ENCODE measurements at places on chromosomes 5 and 9.
A peak's percentile ranks its signal among the peaks of the same experiment; 100 is the strongest.

DNA sequence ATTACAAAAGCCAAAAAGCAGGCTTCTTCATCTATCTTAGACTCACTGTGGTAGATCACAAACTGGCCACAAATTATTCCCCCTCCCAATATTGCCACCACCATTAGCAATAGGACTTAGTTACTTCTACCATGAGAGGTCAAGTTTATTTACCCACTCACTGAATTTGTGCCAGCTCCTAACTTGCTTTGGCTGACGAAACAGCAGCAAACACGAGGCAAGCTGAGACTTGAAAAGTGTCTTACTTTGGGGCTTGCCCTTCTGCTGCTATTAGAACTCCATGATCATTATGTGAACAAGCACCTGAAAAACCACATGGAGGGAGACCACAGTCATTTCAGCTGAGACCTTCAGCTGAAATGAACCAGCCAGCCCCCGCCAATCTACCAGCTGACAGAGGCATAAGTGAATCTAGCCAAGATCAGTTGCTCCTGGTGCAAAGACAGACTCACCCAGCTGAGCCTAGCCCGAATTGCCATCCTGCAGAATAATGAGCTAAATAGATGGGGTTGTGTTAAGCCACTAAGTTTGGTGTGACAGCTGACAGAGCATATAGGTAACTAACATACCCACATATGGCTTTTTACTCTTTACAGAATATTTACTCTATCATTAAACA is 5.7 kb downstream of the WDR41 start:
- DNase-seq: no peak

- DNase-seq: no peak
These were observed 102.4 kb upstream of the APC start for GRCh38 chr5:112635276-112635675.

GRCh38 chr9:106575823-106576222 is 287.1 kb upstream of the ZNF462 start:
- DNase-seq: no peak

GRCh38 chr5:126544087-126544740 is 50.8 kb downstream of the ALDH7A1 start:
- peak; percentile 38 for DNase-seq

GRCh38 chr5:36272136-36272690 is 29.5 kb downstream of the RANBP3L start:
- peak; percentile 9 for DNase-seq

DNA sequence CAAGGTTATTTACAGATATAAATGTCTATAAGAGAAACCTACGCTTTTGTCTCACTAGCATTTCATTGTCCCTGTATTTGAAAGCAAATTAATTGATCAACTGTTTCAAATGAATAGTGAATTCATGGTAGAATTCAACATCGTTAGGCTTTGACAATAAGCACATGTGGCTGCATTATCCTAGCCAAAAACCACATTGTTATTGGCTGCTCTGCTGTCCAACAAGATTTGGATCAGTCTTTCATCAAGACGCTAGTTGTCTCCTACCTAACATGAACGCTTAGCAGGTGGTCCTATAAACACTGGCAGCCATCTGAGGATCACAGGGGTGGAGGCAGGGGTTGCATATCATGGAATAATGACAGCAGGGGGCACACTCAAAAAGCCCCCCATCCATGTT is 455.0 kb downstream of the CTNND2 start:
- no peak for DNase-seq

GRCh38 chr5:52867809-52868208 is 80.1 kb downstream of the ITGA1 start:
- DNase-seq: no peak

GRCh38 chr5:89878140-89879132 is 531.1 kb downstream of the CETN3 start:
- peak; percentile 50 for DNase-seq

DNA sequence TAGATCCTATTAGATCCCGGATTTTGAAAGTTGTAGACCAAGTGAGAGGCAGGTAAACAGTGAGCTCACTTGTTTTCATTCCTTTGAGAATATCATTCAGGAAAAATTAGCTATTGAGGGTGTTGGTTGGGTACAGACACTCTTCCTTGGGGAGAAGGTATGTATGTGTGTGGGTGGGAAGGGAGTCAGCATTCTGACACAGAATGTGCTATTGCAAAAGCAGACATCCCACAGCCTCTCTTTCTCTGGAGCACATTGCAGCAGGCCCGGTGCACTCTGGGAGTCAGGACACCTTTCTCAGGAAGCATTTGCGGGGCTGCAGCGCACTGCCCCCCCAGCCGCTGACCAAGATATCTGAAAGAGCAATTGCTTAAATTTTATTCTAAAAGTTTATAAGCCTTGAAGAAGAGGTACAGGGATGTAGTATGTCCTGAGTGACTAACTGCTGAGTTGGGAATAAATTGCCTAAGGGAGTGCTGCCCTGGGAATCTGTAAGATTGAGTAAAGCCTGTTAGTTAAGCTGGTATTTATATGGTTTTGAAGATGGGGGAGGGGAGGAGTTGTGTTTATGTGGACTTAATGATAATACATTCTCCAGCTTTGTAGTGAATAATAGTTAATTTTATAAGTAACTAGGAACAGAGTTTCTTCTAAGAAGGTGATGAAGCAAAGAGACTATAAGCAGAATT is 5.2 kb downstream of the TNFAIP8 start:
- no peak for DNase-seq

GRCh38 chr5:132251220-132251725 is 6.2 kb upstream of the PDLIM4 start:
- peak; percentile 16 for DNase-seq

- no peak for DNase-seq
These were observed 235.8 kb downstream of the YTHDC2 start for GRCh38 chr5:113749334-113749733.

- DNase-seq: no peak
These were observed 38.3 kb downstream of the TMEM167A start for GRCh38 chr5:83038924-83039323.

- no peak for DNase-seq
These were observed 10.7 kb downstream of the TNFAIP8 start for GRCh38 chr5:119366540-119366881.

DNA sequence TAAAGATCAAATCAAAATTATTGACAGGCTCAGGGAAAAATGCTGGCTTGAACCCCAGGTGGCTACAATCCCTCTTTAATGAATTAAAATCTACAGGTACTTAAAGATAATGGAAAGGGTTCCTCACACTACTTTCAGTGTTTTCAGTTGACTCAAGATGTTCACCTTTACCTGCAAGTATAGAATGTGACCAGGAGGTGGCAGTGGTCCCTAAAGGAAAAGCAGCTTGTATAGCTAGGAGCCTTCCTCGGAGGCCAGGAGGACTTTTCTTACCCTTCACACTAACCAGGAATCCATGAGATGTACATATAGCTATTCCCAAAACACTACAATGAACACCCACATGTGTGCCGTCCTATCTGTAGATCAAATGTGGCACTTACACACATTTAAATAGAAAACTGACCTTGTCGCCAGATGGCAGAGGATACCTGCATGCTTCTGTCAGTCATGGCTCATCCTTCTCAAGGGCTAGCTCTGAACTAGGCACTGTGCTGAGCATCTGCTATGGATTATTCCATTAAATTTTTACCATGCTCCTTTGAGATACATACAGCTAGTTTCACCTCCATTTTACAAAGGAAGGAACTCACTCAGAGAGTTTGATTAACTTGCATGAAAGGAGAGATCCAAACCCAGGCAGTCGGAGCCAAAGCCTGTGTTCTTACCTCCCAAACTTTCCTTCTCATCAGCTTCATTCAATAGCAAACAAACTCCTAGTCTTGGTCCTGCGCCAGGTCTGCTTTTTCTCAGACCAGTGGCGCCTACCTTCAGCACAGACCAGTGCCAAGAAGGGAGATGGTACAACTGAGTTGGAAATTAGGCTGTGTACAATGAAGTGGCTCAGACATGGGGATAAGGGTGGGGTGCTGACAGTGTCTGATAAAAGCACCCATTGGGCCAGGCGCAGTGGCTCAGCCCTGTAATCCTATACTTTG is 24.5 kb downstream of the C9orf152 start:
- peak; percentile 67 for DNase-seq

DNA sequence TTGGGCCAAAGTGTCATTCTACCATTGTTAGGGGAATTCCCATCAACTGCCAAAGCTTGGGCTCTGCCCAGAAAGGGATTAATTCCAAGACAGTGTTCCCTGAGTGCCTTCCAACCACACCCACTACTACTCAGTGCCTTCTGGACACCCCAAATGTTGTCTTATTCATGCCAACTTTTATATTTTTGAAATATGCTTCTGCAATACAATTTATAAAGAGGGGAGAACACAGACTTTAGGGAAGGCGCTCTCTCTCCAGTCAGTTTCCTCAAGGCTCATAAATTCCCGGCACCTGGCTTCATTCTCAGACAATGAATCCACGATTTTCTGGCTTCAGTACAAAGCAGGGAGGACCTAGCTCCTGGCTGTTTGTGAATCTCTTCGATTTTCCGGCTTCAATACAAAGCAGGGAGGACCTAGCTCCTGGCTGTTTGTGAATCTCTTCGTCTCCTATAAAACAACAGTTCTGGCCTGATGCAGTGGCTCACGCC is 120.1 kb upstream of the MYO10 start:
- no peak for DNase-seq

- DNase-seq: no peak
These were observed 1063.9 kb upstream of the CDH18 start for GRCh38 chr5:21051945-21052344.

DNA sequence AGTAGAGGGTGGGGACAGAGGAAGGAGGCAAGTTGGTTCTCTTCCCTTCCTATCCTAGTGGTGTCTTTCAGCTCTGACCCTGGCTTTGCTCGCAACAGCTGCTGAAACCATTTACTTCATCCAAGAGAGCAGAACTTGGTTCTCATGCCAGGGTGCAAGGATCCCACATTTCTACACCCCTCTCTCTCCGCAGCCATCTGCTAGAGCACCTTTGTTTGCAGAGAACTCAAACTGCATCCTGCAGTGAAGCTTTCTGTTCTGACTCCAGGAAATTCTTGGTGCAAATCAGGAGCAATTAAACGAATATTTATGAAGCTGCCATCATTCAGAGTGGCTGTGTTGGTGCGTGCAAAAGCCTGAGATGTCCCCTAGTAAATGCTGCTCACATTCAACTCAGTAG is 31.9 kb downstream of the NEUROG1 start:
- DNase-seq: no peak

DNA sequence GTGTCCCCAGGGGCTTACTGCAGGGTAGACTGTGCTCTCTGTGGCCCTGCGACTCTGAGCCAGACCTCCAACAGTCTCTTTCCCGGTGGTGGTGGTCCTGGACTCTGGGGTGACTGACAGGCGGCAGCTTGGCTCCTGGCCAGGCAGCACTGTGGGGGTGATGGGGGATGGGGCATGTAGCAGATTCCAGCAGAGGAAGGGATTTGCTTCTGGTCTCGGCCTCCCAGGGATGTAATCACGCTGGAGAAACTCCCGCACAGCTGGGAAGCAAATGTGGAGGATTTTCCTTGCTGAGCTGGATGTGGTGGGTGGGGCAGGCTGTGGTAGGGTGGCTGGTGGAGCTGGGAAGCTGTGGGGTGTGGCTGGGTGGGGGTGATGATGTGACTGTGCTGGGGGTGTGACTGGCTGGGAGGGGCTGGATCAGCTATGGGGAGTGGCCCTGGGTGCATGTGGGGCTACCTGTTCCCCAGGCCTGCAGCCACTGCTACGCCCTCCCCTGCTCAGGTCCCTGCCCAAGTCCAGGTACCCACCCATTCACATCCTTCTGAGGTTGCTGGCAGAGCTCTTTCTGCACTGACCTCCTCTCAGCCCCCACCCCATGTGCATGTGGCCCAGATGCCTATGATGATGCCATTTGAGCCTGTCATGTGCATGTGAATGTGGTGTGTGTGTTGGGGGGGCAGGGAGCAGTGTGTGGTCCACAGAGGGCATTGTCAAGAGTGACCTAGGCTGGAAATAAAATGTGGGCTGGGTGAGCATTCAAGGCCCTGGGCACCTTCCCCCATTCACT is 3.8 kb downstream of the NDST1 start:
- DNase-seq: peak; percentile 86

GRCh38 chr5:171388816-171389168 is 1.1 kb downstream of the NPM1 start:
- no peak for DNase-seq

DNA sequence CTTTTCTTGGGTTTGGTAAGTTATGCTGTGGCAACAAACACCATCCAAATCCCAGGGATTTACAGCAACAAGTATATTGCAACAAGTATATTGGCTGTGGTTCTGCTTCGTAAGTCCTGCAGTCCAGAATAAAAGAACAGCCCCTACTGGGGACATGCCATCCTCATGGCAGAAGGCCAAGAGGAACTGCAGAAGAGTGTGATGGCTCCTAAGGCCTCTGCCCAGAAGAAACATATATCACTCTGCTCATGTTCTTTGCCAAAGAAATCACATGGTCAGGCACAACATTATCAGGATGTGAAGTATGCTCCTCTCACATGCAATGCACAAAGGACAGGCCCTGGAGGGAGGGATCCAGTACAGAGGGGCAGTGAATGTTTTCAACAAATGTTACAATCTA is 159.6 kb upstream of the TAS2R1 start:
- DNase-seq: no peak

GRCh38 chr5:134328619-134329018 is 38.4 kb downstream of the CDKL3 start:
- peak; percentile 4 for DNase-seq

DNA sequence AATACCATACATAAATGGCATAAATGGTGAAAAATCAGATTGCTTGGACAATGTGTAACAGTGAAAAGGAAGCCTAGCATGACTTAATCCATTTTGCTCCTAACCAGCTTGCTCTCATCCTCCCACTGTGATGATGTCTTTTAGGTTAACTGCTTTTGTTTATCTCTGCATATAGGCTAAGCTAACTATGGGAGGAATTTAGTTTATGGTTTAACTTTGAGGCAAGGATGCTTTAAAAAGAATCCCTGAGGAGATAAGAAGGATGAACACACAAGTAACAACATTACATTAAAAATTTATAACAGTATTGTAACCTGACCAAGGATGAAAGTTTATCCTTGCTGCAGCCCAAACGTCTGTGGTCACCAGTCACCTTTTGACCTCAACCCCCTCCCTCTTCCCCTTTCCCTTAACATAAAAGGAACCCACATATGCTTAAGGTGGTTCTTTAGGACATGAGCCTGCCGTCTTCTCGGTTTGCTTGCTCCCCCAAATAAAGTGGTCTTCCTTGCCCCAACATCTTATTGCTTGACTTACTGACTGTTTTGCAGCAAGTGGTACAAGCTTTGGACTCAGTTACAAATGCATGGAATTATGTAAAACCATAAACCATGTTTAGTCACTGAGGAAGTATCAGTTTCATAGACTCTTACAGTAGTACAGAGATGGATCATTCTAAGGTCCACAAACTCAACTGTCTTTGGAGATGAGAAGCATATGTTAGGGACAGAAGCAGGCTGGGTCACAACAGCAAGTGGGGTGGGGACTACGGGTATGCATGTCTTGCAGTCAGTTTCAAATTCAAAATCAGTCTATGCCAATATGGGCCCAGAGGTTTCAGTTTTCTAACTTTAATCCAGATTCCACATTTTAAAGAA is 31.3 kb downstream of the AGXT2 start:
- DNase-seq: no peak
